ENCODE measurements at places on chromosomes 11 and 22.

DNA sequence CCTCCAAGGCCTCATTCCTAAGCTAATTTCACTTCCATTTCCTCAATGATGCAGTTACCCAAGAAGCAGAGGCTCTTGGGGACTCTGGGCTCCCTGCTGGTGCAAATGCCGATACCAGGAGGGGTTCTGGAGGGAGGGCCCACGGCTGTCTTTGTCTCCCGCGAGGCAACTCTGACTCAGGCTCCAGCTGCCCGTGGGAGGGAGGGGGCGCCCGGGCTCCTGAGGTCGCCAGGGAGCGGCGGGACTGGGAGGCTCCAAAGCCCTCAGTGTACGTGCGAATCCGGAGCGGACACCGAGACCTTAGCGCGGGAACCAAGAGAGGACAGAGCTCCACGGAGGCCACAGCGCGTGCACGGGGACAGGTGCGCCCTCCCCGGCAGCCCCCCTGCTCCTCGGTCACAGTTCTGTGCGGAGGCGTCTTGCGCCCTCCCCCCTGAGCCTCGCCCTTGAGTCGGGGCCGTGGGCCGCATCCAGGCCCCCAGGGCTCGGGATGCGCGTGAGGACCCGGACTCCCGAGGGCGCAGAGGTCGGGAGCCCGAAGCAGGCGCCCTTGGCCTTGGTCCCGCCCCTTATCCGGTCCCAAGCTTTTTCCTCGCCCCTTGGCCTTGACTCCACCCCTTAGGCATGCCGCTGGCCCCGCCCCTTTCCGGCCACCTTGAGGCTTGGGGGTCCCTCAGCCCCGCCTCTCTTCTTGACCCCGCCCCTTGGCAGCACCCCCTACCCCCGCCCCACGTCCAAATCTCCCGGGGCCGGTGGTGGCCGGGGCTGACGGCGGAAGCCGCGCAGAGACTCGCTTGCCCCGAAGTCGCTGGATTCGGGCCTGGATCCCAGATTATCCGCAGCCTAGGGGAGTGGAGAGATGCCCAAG lies 4.7 kb upstream of the SHISA8 start:
- DNase-seq = peak; percentile 78

- DNase-seq = no peak
These were observed 114.1 kb downstream of the VPREB1 start for GRCh38 chr22:22358686-22359085.

GRCh38 chr11:63880403-63880790 lies 36.6 kb downstream of the RCOR2 start:
- DNase-seq = no peak

- DNase-seq = no peak
These were observed 12.2 kb downstream of the MRGPRD start for GRCh38 chr11:68968306-68969250.

DNA sequence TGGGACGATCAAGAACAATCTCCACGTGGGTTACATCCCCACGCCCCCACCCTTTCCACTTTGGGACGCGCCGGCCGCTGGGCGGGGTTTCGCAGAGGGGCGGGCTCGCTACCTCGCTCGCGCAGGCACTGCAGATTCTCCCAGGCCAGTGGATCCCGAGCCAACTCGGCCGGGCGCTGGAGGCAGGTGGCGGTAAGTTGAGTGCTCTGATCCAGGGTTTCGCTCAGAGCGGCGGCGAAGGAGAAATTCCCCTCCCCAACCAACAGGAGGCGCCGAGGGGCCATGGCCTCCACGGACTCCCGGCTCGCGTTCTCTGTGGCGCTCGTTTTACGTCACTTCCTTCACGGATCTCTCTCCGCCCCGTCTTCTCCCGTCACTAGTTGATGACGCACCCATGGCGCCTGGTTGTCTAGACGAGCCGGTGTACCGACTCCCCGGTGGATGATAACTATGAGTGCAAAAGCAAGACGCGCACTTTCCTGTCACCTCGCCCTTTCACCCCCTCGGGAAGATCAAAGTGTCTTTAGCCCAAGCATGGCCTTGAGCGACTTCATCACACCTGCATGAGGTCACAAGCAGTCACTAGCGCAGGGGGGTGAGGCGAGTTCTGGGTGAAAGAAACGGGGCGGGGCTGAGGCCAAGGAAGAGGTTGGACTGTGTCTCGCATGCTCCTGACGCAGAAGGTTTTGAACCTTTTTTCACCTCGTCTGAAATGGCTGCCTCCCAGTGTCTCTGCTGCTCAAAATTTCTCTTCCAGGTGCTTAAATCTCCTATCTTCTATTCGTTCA lies at the start of the genes CFAP68 and FDXACB1:
TSS of gene CFAP68 (plus strand) at position 693 of the 788 bp plus-strand sequence. CDS start at position 713, 20 bp downstream.
TSS of gene FDXACB1 (minus strand) at position 317 of the 788 bp plus-strand sequence. CDS start at position 284, 33 bp downstream.
- DNase-seq = peak; percentile 89

GRCh38 chr22:19687561-19688300 lies 26.6 kb upstream of the SEPTIN5 start:
- DNase-seq = no peak

DNA sequence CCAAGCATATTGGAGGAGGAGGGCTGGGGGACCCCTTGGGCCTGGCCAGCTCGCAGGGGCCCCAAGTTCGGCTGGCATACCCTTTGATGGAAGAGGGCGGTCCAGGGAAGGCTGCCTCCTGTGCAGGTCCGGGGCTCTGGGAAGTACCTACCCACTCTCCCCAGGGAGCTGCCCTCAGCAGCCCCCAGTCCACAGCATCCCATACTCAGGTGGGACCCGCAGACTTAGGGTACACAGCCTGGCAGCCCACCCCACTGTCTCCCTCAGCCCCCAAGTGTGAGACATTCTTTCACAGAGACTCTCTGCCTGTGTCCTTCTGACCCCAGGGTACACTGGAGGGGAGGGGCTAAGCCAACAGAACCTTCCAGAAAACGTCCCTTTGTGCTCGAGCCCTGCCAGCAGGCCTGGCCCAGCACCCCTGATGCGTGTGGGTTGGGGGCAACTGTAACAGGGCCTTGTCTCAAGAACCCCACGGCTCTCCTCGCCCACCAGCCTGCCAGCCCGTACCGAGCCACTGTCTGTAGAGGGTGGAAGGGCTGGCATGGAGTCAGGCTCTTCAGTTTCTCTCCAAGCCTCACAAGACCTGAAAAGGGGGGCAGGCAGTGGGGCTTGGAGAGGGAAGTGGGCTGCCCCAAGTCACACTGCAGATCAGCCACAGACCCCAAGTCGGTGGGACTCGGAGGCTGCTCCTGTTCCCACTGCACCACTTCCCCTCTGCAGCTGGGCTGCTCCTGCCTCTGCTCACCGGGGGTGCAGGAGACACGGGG lies 7.0 kb upstream of the TNFRSF13C start:
- no peak for DNase-seq

DNA sequence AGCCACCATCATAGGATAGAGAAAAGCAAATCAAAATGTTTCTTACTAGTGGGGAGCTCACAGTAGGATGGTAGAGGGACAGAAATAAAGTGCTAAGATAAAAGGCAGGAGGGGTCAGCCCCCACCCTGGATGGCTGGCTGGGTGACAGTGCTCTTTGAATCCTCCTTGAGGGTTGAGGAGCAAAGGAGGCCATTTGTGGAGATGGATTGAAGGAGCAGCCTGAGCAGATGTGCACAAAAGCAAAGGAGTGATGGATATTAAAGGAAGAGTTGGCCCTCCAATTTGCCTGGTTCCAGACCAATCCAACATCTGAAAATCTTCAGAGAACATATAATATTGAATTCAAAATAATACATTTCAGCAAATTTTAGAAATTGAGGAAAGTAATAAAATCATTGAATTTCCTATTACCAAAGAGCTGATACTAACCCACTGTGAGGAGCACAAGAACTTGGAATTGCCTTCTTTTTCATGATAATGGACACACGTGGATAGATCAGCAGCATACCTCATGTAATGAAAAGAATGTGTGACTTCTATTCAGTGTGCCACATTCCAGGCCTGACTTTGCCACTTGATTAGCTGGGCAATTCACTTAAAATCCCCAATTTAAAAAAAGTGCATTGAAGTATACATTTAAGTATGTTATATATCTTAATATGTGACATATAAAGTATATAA lies 287.0 kb downstream of the FAT3 start:
- peak; percentile 57 for DNase-seq

- no peak for DNase-seq
These were observed 572 bp upstream of the APLP2 start for GRCh38 chr11:130068986-130069658.

- DNase-seq = no peak
These were observed 437.8 kb upstream of the CCDC90B start for GRCh38 chr11:83723999-83724398.

GRCh38 chr11:133832991-133833897 lies 12.1 kb downstream of the SPATA19 start:
- DNase-seq = no peak

DNA sequence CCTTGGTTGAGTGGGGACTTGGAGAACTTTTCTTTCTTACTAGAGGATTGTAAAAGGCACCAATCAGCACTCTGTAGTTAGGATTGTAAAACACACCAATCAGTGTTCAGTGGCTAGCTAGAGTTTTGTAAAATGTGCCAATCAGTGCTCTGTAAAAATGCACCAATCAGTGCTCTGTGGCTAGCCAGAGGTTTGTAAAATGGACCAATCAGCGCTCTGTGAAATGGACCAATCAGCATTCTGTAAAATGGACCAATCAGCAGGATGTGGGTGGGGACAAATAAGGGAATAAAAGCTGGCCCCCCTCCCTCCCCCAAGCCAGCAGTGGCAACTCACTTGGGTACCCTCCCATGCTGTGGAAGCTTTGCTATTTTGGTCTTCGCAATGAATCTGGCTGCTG lies 5.5 kb upstream of the DRG1 start:
- no peak for DNase-seq

DNA sequence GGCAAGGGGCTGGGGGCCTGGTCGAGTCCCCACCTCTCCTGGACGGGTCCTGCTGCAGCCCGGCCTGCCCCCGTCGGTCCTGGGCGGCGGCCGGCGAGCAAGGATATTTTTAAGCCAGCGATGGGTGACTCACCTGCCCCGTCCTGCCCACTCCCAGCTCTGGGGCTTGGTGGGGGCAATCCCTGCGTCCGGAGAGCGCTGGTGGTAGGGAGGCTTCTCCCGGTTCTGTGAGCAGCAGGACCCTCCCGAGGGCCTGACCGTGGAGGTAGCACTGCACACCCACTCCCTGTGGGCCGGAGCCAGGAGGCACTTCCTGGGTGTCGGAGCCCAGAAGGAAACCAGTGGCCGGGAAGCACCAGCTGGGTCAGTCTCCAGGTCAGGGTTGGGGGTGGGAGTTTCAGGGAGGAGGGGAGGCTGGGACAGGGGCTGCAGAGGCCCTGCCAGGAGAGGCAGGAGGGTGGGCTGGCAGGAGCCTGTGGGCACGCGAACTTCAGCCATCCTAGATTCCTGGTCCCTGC lies 467 bp downstream of the EPS8L2 start:
- DNase-seq = no peak

GRCh38 chr11:128457874-128458273 lies 129.5 kb downstream of the ETS1 start:
- DNase-seq = no peak

- no peak for DNase-seq
These were observed 86.7 kb downstream of the SIK3 start for GRCh38 chr11:117011541-117011898.

DNA sequence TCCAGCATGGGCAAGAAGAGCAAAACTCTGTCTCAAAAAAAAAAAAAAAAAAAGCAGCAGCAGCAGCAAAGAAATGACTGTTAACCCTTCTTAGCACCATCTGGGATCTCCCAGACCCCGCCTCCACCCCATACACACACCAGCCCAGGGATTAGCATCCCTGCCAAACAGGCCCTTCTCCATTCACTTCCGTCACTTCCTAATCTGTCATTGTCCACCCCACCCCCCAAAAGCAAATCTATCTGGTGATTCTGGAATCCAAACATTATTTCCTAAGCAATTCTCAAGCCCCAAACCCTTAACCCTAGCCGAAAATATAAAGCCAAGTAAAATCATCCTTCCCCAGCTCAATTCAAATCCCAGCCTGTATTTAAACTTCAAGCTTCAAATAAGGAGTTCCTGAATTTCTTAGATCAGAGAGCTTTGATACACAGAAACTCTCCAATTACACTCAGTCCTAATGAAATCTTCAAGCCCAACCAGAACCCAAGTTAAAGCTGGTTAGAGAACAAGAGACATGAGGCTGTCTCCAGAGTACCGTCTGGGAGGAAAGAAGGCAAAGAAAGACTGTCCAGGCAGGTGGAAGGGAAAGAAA lies 6.0 kb upstream of the AHNAK start:
- DNase-seq = no peak

- no peak for DNase-seq
These were observed 379.1 kb downstream of the MN1 start for GRCh38 chr22:27422442-27422841.

DNA sequence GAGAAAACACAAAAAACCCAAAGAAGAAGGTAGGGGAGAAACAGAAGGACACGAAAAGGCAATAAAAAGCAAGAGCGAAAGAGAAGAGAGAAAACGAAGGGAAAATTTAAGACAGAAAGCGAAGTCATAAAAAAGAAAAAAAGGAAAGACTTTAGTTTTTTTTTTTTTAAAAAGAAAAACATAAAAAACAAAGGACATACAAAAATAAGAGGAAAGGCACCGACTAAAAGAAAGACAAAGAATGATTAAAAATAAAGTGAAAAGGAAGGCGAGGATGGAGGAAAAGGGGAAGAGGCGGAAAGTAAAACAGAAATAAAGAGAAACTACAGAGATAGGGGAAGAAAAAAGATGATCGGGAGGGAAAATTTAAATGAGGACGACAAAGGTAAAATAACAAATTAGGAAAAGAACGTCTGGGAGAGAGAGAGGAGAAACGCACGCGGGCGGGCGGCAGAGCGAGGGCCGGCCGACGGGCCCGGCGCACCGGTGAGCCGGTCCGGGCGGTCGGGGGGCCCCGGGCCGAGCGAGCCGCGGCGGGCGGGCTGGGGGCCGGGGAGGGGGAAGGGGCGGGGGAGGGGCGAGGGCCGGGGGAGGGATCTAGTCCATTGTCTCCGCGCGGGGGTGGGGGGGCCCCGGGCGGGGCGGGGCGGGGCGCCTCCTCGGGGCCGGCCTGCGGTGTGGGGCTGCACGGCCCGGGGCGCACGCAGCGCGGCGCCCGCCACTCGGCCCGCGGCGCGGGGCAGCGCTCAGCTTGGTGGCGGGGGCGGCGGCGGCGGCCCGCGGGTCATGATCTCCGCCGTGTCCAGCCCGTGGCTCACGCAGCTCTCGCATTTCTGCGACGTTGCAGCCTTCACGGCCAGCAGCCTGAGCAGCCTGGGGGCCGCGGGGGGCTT lies at the start of gene TBX1:
TSS of gene TBX1 (plus strand) at position 721 of the 893 bp plus-strand sequence. CDS start at position 787, 66 bp downstream.
- DNase-seq = no peak

- no peak for DNase-seq
These were observed 765 bp downstream of the ZFPL1 start for GRCh38 chr11:65084598-65085375.

Data from iPS DF 6.9 (cell line).